ENCODE measurements at places on chromosomes 7 and 10.

GRCh38 chr7:130365511-130366441 is 14.5 kb upstream of the CPA1 start:
- no peak for DNase-seq

GRCh38 chr7:73433924-73434700 is 534 bp downstream of the FZD9 start:
- no peak for DNase-seq

GRCh38 chr7:55432939-55433784 is 68.0 kb downstream of the LANCL2 start:
- DNase-seq, result no peak

- DNase-seq, result no peak
Observed at GRCh38 chr7:767941-768731, 41.1 kb upstream of the PRKAR1B start.

DNA sequence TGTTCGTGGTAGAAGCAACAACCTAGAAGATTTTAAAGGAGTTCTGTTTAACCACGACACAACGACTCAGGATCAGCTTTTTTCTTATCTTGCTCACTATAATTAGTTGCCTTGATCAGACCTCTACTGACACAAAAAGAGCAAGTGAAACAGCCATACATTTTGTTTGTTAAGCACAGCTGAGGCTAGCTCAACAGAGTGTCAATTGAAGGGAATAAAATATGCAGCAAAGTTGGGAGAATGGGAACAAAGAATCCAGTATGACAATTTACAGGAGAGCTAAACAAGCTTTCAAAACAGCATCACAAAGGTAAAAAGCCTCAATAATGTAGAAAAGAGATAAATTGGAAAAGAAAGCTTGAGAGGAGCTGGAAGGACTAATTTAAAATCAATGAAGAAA is 40.5 kb upstream of the HERPUD2 start:
- DNase-seq, result no peak

DNA sequence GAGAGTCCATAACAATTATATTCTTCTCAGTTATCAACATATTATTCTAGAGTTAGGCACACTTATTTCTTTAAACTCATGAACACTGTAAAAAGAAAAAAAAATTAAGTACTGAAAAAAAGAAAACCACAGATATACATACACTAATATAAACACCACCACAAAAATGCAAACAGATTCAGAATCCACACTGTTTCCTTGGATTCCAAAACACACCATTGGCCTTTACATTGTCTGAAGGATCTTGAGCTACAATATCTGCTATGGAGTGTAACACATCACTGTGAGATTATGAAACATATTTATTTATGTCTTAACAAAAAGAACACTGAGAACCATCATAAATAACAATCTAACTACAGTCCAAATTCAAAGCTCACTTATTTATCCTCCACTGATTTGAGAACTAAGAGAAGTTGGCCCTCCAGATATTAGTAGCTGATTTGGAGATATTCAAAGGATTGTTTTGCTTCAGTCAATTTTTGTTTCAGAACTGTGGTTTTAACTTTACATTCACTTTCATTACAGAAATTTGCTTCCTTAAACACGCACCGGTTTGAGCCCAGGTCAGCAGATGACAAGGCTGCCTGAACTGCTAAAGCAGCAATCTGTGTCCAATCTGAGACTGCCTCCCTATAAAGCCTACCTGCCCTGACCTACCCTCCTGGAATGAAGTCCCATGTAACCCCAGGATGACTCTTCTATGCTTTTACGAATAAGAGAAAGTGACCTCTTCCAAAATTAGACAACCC is 47.0 kb upstream of the CDK1 start:
- DNase-seq, result no peak

Measured in stimulated activated CD8-positive, alpha-beta memory T cell treated with anti-CD3 and anti-CD28 coated beads, Interleukin-15, amount 100 ng/mL, for 24 hours (primary cell).